Adipose tissue (tissue), 3 donors: ENCODE measurements at places on chromosomes 6 and 20. TPM values are rescaled to one million over a fixed set of nuclear protein-coding genes. Genes with fewer than 3 reads are reported as not detected.

Gene TCP11
- polyA plus RNA-seq: not detected

Gene RNF144B
- polyA plus RNA-seq: 2.1 TPM

Gene EEF1A2
- 1.2 TPM for polyA plus RNA-seq

Gene RIPK1
- 10.3 TPM for polyA plus RNA-seq

Gene KIF25
- 0.22 TPM for polyA plus RNA-seq

Gene GGTLC1
- polyA plus RNA-seq: not detected

Gene CTCFL
- polyA plus RNA-seq: not detected

Gene DOK5
- 2.7 TPM for polyA plus RNA-seq

Gene GJA1
- 10.8 TPM for polyA plus RNA-seq
